ENCODE measurements at places on chromosomes 7 and 10.

GRCh38 chr7:1297017-1297960 lies 64.6 kb downstream of the UNCX start:
- no peaks in the 10 kb centered on the region for H3K4me1 ChIP-seq
- peaks cover 77% of the 10 kb centered on the region for H3K27me3 ChIP-seq
- no peaks in the 10 kb centered on the region for H3K36me3 ChIP-seq
- no peak overlapping the region for H3K4me3 ChIP-seq
- no peak overlapping the region for H3K27ac ChIP-seq

GRCh38 chr7:1947586-1948217 lies 277.6 kb downstream of the ELFN1 start:
- no peak overlapping the region for H3K27ac ChIP-seq
- no peaks in the 10 kb centered on the region for H3K4me1 ChIP-seq
- no peaks in the 10 kb centered on the region for H3K36me3 ChIP-seq
- no peak overlapping the region for H3K4me3 ChIP-seq
- peak; percentile 9 for DNase-seq

DNA sequence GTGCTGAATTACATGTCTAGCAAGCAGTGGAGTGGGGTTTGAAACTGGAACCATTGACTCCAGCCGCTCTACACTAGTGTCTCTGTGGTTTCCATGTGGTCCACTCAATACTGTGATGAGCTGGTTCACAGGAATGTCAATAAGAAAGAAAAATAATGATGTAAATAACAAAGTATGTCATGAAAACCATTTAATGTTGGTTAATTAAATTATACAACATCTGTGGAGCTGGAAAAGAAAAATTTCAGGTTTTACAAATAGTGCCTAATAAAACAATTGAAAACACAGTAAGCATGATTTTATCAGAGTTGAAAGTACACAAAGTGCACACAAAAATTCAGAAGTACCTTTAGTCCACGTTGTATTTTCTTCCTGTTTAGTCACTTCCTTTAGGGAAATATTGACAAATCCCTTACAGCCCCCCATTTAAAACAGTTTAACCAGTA lies 28.7 kb upstream of the NAMPT start:
- no peak for DNase-seq
- no peaks in the 10 kb centered on the region for H3K4me1 ChIP-seq
- H3K27me3 ChIP-seq, result no peaks in the 10 kb centered on the region
- H3K36me3 ChIP-seq, result no peaks in the 10 kb centered on the region
- no peak overlapping the region for H3K4me3 ChIP-seq

DNA sequence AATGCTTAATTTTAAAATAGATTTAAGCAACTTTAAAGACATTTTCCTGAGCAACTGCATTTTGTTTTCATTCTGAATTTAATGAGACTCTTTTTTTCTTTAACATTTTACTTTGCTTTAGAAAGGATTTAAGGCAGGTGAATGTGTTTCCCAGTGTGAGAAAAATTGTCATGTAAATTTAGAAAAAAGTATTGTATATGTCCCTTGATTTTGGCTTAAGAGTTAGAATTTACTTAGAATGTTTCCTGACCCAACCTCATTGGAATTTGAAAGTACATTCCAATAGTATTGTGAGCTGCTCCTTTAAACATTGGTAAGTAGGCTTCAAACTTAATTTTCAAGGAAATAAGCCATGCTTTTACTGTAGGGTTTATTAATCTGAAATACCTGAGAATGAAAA lies 110.2 kb downstream of the PTEN start:
- peaks cover 8% of the 10 kb centered on the region for H3K4me1 ChIP-seq
- no peak for DNase-seq
- no peak overlapping the region for H3K27ac ChIP-seq
- H3K27me3 ChIP-seq, result no peaks in the 10 kb centered on the region
- no peaks in the 10 kb centered on the region for H3K36me3 ChIP-seq
- no peak overlapping the region for H3K4me3 ChIP-seq

DNA sequence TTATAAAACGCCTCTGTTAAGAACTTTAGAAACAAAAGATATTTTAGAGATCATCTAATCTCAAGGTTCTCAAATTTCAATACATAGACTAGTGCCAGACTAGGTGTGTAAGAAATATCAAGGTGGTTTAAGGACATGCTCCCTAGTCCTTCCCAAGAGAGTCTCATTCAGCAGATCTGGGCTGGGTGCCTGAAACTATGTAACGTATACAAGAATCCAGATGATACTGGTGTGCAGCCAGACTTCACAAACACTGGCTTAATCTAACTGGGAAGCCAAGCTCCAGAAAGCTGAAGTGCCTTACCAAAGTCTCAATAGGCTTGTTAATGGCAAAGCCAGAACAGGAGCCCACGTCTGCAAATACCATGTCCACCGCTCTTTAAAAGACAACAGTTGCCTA lies 105.0 kb upstream of the AMPH start:
- H3K36me3 ChIP-seq, result no peaks in the 10 kb centered on the region
- H3K4me1 ChIP-seq, result no peaks in the 10 kb centered on the region
- no peak overlapping the region for H3K4me3 ChIP-seq
- H3K27ac ChIP-seq, result no peak overlapping the region

GRCh38 chr10:124534231-124534798 lies 72.7 kb downstream of the LHPP start:
- H3K27ac ChIP-seq, result no peak overlapping the region
- no peaks in the 10 kb centered on the region for H3K27me3 ChIP-seq
- DNase-seq, result no peak
- H3K4me3 ChIP-seq, result no peak overlapping the region
- H3K4me1 ChIP-seq, result peaks cover 21% of the 10 kb centered on the region

DNA sequence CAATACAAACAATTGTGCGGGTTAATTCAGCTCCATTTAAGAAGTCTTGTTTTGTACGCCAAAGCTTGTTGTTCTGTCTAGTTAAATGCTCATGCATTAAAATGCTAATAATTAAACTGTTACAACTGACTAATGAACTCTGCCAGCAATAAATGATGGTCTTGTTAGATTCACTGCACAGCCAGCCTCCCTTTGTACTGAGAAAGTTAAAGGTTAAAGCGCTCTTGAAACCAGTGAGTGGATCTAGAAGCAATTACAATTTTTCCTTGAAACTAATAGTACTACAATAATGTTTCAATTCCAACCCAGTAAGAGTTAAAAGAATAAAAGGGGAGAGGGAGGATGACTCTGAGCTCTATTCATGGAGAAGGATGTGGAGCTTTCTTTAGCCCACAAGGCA lies 233.0 kb downstream of the EMX2 start:
- no peak for DNase-seq
- no peak overlapping the region for H3K27ac ChIP-seq

DNA sequence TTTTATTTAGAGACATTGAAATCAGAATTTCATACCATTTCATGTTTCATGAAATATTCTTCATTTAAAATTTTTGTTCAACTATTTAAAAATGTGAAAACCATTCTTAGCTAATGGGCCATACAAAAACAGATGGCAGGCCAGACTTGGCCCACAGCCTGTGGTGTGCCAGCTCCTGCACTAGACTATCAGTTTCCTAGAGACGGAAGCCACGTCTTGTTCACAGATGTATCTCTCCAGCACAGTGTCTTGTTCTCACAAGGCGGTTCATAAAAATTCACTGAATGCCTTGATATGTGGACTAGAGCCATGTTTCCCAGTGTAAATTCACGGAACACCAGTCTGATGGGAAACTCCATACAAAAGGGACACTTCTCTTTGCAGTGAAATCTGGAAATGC lies 216.0 kb downstream of the KCNMA1 start:
- H3K27ac ChIP-seq, result no peak overlapping the region
- H3K4me1 ChIP-seq, result no peaks in the 10 kb centered on the region
- H3K27me3 ChIP-seq, result no peaks in the 10 kb centered on the region
- H3K4me3 ChIP-seq, result no peak overlapping the region

DNA sequence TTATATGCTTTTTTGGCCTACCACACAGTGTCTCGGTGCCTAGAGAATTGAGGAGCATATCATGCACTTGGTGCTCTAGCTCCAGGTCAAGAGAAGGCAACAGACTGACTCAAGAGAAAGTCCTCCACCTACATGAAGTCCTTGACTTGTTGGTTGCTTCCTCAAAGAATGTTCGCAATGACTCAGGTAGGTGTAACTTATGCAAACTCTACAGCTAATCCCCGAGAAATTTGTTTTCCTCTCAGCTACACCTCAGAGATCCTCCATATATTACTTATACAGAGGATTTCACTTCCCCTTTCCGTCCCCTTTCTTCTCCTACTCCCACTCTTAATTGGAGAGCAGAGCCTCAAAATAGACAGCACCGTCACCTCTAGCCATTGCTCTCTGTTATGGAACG lies 1013.1 kb downstream of the KCNMA1 start:
- H3K36me3 ChIP-seq, result no peaks in the 10 kb centered on the region
- no peak overlapping the region for H3K4me3 ChIP-seq
- H3K27ac ChIP-seq, result no peak overlapping the region
- H3K27me3 ChIP-seq, result no peaks in the 10 kb centered on the region
- no peak for DNase-seq

GRCh38 chr10:102309916-102310315 lies 64.6 kb downstream of the GBF1 start:
- peak overlapping the region; percentile 54 for H3K27ac ChIP-seq
- DNase-seq, result no peak
- no peaks in the 10 kb centered on the region for H3K36me3 ChIP-seq
- no peaks in the 10 kb centered on the region for H3K27me3 ChIP-seq
- H3K4me1 ChIP-seq, result peaks cover 4% of the 10 kb centered on the region

GRCh38 chr7:18420748-18421147 lies 74.8 kb upstream of the HDAC9 start:
- H3K36me3 ChIP-seq, result no peaks in the 10 kb centered on the region
- no peaks in the 10 kb centered on the region for H3K4me1 ChIP-seq
- no peak for DNase-seq
- H3K27ac ChIP-seq, result no peak overlapping the region
- no peaks in the 10 kb centered on the region for H3K27me3 ChIP-seq

- H3K4me3 ChIP-seq, result no peak overlapping the region
- no peak for DNase-seq
- H3K27me3 ChIP-seq, result peaks cover 75% of the 10 kb centered on the region
- H3K36me3 ChIP-seq, result no peaks in the 10 kb centered on the region
- peaks cover 12% of the 10 kb centered on the region for H3K4me1 ChIP-seq
Measured at GRCh38 chr7:64945503-64946175, 42.6 kb downstream of the ZNF273 start.

GRCh38 chr7:125255810-125256209 lies 326.2 kb upstream of the POT1 start:
- H3K4me3 ChIP-seq, result no peak overlapping the region
- H3K4me1 ChIP-seq, result no peaks in the 10 kb centered on the region
- H3K36me3 ChIP-seq, result no peaks in the 10 kb centered on the region
- no peak for DNase-seq

GRCh38 chr7:100066953-100067352 lies 14.6 kb downstream of the ZNF3 start:
- DNase-seq, result no peak
- H3K36me3 ChIP-seq, result peaks cover 49% of the 10 kb centered on the region
- H3K27me3 ChIP-seq, result no peaks in the 10 kb centered on the region
- H3K4me3 ChIP-seq, result no peak overlapping the region
- peaks cover 12% of the 10 kb centered on the region for H3K4me1 ChIP-seq
